ENCODE measurements at places on chromosomes 1 and 21. TPM values are rescaled to one million over a fixed set of nuclear protein-coding genes. Genes with fewer than 3 reads are reported as not detected.

DNA sequence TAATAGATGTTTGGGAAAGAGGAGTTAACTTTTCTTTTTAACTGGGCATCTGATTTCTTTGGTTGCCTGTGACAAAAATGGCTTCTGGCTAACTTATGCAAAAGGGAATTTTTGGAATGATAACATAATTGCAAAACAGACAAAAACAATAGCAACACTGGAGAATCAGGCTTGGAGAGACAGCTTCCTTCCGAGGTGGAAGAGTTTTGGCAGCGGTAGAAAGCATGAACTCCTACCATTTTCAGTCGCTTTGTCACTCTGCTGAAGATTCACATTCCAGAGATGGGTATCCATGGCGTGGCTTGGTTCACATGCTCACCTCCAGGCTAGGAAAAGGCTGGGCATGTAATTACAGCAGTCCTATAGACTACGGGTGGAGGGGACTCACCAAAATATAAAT, 17.2 kb upstream of the FGGY start:
- no peak for DNase-seq

- DNase-seq, result peak; percentile 50
Observed at GRCh38 chr1:47763591-47764171, 233.5 kb downstream of the TRABD2B start.

DNA sequence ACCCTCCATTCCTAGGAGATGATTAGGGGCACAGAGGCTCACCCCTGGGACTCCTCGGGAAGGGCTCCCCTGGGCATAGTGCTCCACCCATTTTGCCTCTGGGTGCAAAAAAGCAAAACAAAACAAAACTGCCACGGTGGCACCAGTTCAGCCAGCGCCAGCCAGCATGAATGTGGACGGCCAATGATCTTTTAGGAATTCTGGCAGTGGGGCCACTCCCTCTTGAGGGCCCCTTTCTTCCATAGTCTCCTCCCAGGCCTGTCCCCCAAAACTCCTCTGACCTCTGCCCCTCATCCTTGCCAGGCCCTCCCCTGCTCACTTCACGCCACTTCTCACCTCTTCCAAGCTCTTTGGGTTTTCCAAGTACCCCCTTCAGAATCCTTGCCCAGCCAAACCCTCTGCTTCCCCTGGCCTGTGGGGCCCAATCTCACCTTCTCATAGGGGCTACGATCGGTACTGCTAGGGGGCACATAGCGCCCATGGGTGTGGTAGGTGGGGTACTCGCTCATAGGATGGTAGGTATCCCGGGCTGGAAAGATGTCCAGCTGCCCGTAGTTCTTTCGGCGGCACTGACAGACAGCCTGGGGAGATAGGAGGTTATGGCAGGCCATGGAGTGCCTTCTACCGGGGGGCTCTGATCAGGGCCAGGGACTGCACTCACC, 13.3 kb downstream of the TRIM46 start:
- no peak for DNase-seq

GRCh38 chr1:212121779-212122178, 86.2 kb downstream of the DTL start:
- DNase-seq, result no peak

The DRAXIN gene
- total RNA-seq, result 5.8 TPM

The GJA4 gene
- 23.6 TPM for total RNA-seq

The NPL gene
- 14.3 TPM for total RNA-seq

The ETV3 gene
- 14.3 TPM for total RNA-seq

The PRDM16 gene
- 8.1 TPM for total RNA-seq

Measured in spinal cord (tissue), 10 donors.